SHP77 treated with DMSO at 0.1 percent for 48 hours (cell line): ENCODE measurements at places on chromosomes 2 and 18.
A peak's percentile ranks its signal among the peaks of the same experiment; 100 is the strongest.

DNA sequence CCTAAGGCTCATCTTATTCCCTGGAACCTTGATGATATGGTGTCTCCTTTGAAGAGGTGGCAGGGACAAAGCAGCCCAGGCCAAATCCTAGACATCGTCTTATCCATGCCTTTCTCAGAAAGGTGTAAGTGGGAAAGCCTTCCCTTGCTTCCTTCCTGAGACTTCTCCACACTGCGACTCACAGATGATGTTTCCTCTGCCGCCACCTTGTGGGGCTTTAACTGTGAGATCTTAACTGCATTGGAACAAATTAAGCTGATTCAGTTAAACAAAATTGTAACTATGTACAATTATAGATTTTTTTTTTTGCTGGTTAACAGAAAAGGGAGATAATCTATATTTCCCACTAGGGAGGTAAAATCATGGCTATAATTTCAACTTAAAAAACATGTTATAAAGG, 10.0 kb upstream of the GCA start:
- no peak for DNase-seq

DNA sequence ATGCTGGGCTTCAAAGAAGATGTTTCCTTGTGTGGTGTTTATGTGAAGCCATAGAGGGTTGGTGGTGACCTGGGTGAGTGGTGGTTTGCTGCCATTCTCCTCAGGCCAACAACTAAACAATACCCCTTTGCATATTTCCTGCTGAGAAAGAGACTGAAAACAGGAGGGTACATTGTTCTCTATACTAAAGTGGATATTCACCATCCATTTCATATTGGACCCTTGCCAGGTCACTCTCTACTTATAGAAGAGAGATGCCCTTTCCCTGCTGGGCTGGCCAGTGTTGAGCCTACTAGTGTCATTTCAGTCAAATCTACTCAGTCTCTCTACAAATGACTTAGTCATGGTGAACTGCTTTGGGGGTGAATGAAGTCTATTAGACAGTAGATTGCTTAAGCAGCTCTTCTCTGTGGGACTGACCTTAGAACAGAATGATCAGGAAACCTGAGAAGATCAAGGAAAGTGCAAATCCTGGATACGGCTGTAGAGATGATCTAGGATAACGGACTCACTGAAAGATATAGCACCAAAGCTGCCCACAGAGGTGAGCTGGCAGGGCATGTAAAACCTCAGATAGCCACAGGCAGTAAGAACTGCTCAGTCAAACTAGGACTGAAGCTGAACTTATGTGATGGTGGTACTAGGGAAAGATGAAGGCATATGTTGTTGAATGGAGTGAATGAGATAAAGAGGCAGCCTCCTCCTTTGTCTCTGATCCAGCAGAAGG, 154.9 kb downstream of the MYO3B start:
- DNase-seq: no peak

DNA sequence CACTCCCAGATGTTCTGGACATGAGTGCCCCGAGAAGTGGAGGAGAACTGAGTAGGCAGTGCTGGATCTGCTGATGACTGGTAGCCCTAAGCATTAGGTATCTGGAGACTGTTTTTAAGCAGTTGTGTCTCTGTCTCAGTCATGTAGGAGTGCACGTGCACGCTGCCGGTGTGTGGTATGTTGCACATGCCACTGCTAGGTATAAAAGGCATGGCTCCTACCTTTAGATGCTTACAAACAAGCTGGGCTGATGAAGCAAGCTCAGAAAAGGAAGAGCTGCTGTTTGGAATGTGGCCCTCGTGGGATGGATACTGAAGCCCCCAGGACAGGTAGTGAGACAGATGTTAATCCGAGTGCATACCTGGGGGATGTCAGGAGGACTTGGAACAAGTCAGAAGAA, 49.1 kb downstream of the HK2 start:
- no peak for DNase-seq

- DNase-seq: no peak
Observed at GRCh38 chr2:158934170-158934569, 34.3 kb upstream of the TANC1 start.

- DNase-seq: peak; percentile 67
Observed at GRCh38 chr2:128736689-128737545, 418.2 kb upstream of the HS6ST1 start.
